Type B pancreatic cell (in vitro differentiated cells): ENCODE measurements at places on chromosomes 7 and 10. TPM values are rescaled to one million over a fixed set of nuclear protein-coding genes. Genes with fewer than 3 reads are reported as not detected.
A peak's percentile ranks its signal among the peaks of the same experiment; 100 is the strongest.

- H3K27ac ChIP-seq: no peak overlapping the region
- no peaks in the 10 kb centered on the region for H3K27me3 ChIP-seq
- H3K4me3 ChIP-seq: no peak overlapping the region
- no peaks in the 10 kb centered on the region for H3K4me1 ChIP-seq
- no peak for DNase-seq
- H3K36me3 ChIP-seq: peaks cover 3% of the 10 kb centered on the region
These were observed 106.8 kb downstream of the RBM20 start for GRCh38 chr10:110750931-110751330.

DNA sequence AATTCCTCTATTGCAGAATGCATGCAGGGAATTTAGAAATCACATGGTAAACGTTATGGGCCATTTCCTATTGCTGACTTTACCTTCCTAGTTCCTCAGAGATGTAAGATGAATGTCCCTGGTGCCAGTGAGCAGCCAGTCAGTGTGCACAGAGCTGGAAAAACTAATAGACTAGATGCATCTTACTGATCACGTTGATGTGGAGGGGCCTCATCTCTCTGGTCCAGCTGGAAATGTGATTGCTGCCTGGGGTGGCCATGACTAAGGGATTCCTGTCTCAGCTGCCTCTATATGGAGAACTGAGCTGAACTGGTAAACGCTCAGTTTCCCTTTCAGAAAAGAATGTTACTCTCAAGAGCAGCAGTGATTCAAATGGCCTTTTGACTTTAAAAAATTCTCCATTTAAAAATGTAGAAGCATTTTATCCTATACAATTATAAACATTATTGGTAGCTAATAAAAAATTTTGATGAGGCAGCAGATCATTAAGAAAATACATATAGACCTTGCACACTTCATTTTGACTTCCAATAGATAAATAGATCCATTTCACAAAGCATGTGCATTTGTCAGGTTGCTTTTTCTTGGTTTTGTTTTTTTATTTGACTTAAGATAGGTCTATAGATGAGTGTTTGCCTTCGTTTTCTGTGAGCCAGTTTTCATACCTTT lies 80.5 kb upstream of the INSYN2A start:
- no peak for DNase-seq
- no peak overlapping the region for H3K4me3 ChIP-seq
- no peak overlapping the region for H3K27ac ChIP-seq
- no peaks in the 10 kb centered on the region for H3K27me3 ChIP-seq

The CLRN3 gene
- 2.2 and 6.6 TPM in 2 replicates for total RNA-seq

DNA sequence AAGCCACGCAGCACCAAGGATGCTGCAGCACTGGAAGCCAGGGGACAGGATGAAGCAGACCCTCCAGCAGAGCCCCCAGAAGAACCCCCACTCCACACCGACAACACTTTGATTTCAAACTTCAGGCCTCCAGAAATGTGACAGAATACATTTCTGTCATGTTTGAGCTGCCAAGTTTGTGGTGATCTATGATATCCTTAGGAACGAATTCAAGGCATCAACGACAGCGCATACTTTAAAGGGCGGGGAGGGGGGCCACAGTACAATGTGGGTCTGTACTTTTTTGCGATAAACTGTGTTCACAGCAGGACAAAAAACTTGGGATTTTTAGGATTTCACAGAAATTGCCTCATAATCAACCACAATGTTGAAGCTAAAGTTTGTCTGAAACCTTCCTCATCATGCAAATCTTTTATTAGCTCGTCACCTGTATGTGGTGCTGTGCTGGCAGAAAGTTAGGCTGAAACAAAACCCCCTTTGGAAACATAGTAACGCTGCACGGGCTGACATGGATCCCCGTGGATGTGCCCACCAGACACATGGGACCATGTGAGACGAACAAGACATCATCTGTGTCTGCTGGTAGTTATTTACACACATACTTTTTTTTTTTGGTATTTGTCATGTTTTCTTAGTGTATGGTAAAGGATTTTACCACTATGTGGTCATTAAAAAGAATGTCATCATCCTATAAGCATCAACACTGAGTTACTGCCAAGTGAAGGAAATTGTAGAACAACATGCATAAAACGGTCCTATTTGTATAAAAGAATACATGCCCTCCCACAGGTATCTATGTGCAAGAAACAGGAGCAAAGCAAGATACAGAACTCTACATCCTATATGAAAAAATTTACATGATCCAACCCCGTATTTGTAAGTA lies 113.3 kb upstream of the AFAP1L2 start:
- no peak for DNase-seq
- H3K36me3 ChIP-seq: peaks cover 19% of the 10 kb centered on the region
- H3K4me3 ChIP-seq: no peak overlapping the region
- H3K27me3 ChIP-seq: no peaks in the 10 kb centered on the region
- peak overlapping the region; percentile 39 for H3K27ac ChIP-seq

The H2BK1 gene
- total RNA-seq: not detected in 2 replicates

DNA sequence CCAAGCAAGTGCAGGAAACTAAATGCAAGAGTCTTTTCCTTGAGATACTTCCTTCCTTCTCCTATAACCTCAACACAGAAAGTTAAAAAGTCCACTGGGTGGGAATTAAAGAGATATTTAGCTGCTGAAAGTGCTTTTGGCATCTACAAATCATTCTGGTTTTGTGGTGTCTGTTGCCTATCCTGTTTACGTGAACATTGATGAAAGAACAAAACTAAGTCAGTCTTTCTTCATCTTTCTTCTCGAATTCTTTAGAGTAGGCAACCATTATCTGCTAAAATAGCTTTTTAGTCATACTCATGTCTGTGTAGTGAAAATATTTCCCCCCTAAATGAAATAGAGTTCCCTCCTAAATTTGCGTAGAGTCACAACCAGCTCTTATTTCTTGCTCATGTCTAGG lies 838.6 kb downstream of the GATA3 start:
- H3K36me3 ChIP-seq: no peaks in the 10 kb centered on the region
- H3K27me3 ChIP-seq: peaks cover 2% of the 10 kb centered on the region
- H3K4me1 ChIP-seq: no peaks in the 10 kb centered on the region
- no peak overlapping the region for H3K4me3 ChIP-seq

DNA sequence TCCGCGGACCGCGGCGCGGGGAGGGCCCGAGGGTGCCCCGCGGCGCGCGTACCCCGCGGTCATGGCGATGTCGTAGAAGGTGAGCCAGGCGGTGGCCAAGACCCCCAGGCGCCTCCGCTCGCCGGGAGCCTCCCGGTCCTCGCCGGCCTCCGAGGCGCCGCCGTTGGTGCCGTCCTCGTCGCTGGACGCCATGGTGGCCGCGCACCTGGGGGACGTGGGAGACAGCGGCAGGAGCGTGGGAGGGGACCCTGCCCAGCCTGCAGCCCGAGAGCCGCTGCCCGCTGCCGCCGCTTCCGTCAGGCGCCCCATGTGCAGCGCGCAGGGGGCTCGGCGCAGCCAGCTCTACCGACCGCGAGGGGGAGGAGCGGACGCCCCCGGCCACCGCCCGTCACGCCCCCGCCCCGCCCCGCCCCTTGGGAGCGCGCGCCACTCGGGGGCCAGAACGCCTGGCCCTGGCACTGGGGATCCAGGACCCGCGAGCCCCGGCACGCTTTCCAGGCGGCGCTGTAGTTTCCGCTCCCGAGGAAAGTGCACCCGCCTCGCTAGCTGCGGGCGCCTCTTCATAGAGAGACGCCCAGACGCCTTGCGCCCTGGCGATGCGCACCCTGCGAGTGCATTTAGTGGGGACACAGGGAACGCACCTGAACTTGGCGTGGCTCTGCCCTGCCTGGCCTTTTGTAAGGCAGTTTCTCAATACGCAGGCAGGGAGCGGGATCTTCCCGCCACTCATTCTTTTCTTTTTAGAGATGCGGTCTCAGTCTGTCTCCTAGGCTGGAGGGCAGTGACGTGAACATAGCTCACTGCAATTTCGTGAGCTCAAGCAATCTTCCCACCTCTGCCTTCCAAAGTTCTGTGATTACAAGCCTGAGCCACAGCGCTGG lies at the start of gene HACD1:
Gene HACD1 (minus strand): TSS at position 344 of the 881 bp plus-strand sequence. CDS start 35 bp downstream, at position 309.
- peak; percentile 77 for DNase-seq
- peaks cover 12% of the 10 kb centered on the region for H3K27me3 ChIP-seq
- no peaks in the 10 kb centered on the region for H3K36me3 ChIP-seq
- H3K4me3 ChIP-seq: peak within 1 kb of the TSS; percentile 95
- H3K27ac ChIP-seq: peak within 1 kb of the TSS; percentile 95
- H3K4me1 ChIP-seq: peaks cover 4% of the 10 kb centered on the region

GRCh38 chr10:126196281-126196680 lies 192.0 kb downstream of the ADAM12 start:
- H3K27me3 ChIP-seq: no peaks in the 10 kb centered on the region
- DNase-seq: no peak
- peaks cover 3% of the 10 kb centered on the region for H3K36me3 ChIP-seq

DNA sequence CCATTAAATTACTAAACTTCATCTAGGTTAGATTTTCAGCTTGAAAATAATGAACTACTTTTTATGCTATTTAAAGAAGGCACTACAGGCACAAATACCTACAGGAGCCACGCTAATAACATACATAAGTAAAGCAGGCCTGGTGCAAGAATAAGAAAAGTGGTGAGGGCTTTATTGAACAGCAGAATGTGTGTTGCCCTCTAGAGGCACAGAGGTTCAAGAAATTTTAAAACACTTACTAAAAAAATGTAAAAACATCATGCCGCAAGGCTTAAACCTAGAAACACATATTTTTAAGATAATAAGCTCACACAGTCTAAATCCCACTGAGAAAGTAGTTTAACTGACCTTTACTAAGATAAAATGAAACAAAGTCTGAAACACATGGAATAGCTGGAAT lies 20.3 kb downstream of the CACUL1 start:
- no peak for DNase-seq
- H3K27me3 ChIP-seq: no peaks in the 10 kb centered on the region
- no peak overlapping the region for H3K4me3 ChIP-seq
- H3K36me3 ChIP-seq: peaks cover 6% of the 10 kb centered on the region
- H3K27ac ChIP-seq: no peak overlapping the region

The PLEKHS1 gene
- total RNA-seq: 0.12 and 0.45 TPM in 2 replicates

GRCh38 chr7:101743995-101744360 lies 73.4 kb upstream of the CUX1 start:
- H3K27ac ChIP-seq: no peak overlapping the region
- DNase-seq: no peak
- H3K4me3 ChIP-seq: peak overlapping the region; percentile 90
- H3K27me3 ChIP-seq: peaks cover 11% of the 10 kb centered on the region
- peaks cover 7% of the 10 kb centered on the region for H3K4me1 ChIP-seq

DNA sequence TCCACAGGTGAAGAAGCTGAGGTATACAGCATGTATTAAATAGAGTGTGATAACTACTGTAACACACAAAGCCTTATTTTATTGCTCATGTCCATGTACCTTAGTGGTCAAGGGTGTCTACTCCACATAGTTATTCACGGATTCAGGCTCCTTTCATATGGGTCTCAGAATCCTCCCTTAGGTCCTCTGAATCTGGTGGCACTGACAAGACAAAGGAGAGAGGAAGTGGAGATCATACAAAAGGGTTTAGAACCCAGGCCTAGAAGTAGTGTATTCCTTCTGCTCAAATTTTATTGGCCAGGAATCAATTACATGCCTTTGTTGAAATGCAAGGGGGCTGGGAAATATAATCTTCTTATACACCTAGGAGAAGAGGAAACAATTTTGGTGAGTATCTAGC lies 164.6 kb downstream of the PTEN start:
- no peak overlapping the region for H3K4me3 ChIP-seq
- peaks cover 14% of the 10 kb centered on the region for H3K4me1 ChIP-seq
- no peaks in the 10 kb centered on the region for H3K36me3 ChIP-seq
- H3K27me3 ChIP-seq: no peaks in the 10 kb centered on the region
- no peak overlapping the region for H3K27ac ChIP-seq

GRCh38 chr10:58400609-58401008 lies 15.4 kb downstream of the TFAM start:
- no peaks in the 10 kb centered on the region for H3K27me3 ChIP-seq
- no peaks in the 10 kb centered on the region for H3K4me1 ChIP-seq
- peaks cover 8% of the 10 kb centered on the region for H3K36me3 ChIP-seq
- H3K4me3 ChIP-seq: no peak overlapping the region
- DNase-seq: no peak

- H3K27me3 ChIP-seq: no peaks in the 10 kb centered on the region
- H3K4me1 ChIP-seq: no peaks in the 10 kb centered on the region
- DNase-seq: no peak
- no peak overlapping the region for H3K27ac ChIP-seq
- no peaks in the 10 kb centered on the region for H3K36me3 ChIP-seq
These were observed 114.2 kb downstream of the GLCCI1 start for GRCh38 chr7:8082762-8083161.

GRCh38 chr7:92684274-92684673 lies 94.1 kb upstream of the FAM133B start:
- H3K27ac ChIP-seq: no peak overlapping the region
- DNase-seq: no peak
- H3K27me3 ChIP-seq: no peaks in the 10 kb centered on the region
- peaks cover 17% of the 10 kb centered on the region for H3K36me3 ChIP-seq
- no peak overlapping the region for H3K4me3 ChIP-seq

DNA sequence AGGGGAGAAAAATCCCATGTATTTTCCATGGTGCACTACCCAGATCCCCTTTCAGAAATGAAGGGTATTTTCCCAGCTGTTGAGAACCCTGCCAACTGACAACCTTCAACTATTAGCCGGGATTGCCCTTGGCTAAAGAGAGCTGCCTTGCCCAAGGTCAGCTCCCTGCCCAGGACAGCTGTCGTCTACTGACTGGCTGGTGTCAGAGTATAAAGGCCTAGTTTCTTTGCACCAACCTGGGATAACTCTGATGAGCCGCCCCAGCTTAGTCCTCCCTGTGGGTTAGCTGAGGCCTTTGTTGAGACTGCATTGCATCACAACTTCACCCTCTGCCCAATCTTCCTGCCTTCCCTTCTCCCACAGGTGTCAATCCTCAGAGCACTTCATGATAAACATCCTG lies 147.2 kb upstream of the RHEB start:
- DNase-seq: no peak
- H3K27ac ChIP-seq: no peak overlapping the region
- H3K4me1 ChIP-seq: peaks cover 5% of the 10 kb centered on the region

- H3K36me3 ChIP-seq: no peaks in the 10 kb centered on the region
- peak overlapping the region; percentile 61 for H3K27ac ChIP-seq
- H3K27me3 ChIP-seq: no peaks in the 10 kb centered on the region
- peaks cover 19% of the 10 kb centered on the region for H3K4me1 ChIP-seq
These were observed 19.8 kb upstream of the PRRT4 start for GRCh38 chr7:128381161-128381821.

The SKIDA1 gene
- total RNA-seq: 9.6 and 24.3 TPM in 2 replicates

The C7orf33 gene
- not detected in 2 replicates for total RNA-seq

GRCh38 chr7:100367251-100367620 lies 6.1 kb upstream of the PILRA start:
- peak overlapping the region; percentile 18 for H3K27ac ChIP-seq
- no peaks in the 10 kb centered on the region for H3K27me3 ChIP-seq
- H3K4me1 ChIP-seq: no peaks in the 10 kb centered on the region
- peaks cover 19% of the 10 kb centered on the region for H3K36me3 ChIP-seq
- H3K4me3 ChIP-seq: no peak overlapping the region
- DNase-seq: no peak

- H3K36me3 ChIP-seq: no peaks in the 10 kb centered on the region
- DNase-seq: no peak
- H3K27ac ChIP-seq: no peak overlapping the region
- H3K4me3 ChIP-seq: no peak overlapping the region
These were observed 163.1 kb upstream of the PLXNA4 start for GRCh38 chr7:132739271-132739955.

The TACC2 gene
- total RNA-seq: 67.0 and 71.2 TPM in 2 replicates

The FRMD4A gene
- total RNA-seq: 37.8 and 88.9 TPM in 2 replicates

The TMEM270 gene
- 0.57 TPM in 1 of 2 replicates, not detected in the other for total RNA-seq
